NCI-H1930 (cell line): ENCODE measurements at places on chromosomes 12 and 14.

DNA sequence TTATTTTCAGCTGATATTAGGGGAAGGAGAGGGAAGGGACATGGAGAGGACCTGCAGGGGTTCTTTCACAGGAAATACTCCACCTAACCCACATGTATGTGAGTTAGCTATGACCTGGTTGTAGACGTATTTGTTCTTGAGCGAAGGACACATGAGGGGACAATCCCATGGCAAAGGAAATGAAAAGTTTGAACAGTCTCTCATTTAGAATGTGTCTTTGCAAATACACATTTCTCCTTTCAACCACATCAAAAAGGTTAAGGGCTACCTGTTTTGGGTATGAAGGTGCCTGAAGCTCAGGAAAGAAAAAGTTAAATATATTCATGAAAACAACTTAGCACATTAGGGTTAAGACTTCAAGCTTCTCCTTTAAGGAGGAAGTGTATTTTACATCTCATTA lies 7.4 kb downstream of the PYGL start:
- no peak for DNase-seq

- no peak for DNase-seq
These were observed 38.0 kb downstream of the NFKBIA start for GRCh38 chr14:35366521-35366976.

GRCh38 chr12:76030341-76031080 lies 1.1 kb downstream of the PHLDA1 start:
- peak; percentile 29 for DNase-seq

DNA sequence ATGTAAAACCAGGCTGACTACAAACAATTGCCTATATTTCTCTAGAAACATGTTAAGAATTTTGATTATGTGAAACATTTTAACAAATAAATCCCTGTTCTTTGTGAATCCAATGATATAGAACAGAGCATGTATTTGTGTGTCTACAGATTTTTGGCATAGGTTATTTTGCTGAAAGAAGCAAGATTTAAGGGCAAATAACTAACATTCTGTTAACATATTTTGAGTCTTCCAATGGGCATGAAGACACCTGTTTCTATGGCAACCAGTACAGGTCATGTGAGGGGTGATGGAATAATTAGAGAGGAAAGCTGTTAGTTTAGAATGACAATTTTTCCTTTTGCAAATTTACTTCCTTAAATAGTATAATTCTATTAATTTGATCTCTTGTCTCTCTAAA lies 8.8 kb downstream of the ART4 start:
- DNase-seq: no peak

- no peak for DNase-seq
These were observed 3.5 kb downstream of the IFI27 start for GRCh38 chr14:94113908-94114588.

DNA sequence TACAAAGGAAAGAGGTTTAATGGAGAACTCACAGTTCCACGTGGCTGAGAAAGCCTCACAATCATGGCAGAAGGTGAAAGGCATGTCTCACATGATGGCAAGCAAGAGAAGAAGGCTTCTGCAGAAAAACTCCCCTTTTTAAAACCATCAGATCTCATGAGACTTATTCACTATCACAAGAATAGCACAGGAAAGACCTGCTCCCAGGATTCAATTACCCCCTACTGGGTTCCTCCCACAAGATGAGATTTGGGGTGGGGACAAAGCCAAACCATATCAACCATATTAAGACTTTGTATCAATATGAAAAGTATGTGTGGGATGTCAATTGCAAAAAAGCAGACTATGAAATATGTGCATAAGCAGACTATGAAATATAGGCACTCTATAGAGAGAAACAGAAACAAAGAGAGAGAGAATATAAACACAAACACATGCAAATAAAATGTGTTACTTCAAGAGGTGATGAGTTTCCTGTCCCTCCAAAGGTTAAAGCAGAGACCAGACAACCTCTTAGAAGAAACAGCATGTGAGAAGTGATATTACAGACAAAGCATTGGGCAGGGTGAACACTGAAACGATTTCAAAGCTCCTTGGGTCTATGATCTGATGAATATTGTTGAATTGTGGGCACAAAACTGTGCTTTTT lies 151.2 kb upstream of the KRR1 start:
- no peak for DNase-seq

DNA sequence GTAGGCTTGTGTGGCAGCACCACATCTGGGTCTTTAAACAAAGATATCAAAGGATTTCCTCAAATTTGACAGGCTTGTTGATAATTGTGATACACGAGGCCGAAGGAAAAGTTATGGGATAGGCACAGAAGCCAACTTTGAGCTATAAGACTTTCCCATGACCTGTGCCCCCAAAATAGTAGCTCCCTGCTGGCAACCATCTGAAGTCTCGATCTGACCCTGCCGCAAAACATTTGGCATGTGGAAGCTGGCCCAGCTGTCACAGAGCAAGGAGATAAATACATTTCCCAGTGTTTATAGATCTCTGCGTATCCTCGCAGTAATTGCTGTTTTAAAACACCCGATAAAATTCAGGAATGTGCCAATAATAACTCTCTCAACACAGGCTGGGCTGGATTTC lies 26.4 kb upstream of the RGS6 start:
- no peak for DNase-seq

GRCh38 chr12:29698756-29699155 lies 85.0 kb downstream of the TMTC1 start:
- DNase-seq: no peak

GRCh38 chr12:128008341-128008740 lies 258.6 kb upstream of the TMEM132C start:
- DNase-seq: no peak

DNA sequence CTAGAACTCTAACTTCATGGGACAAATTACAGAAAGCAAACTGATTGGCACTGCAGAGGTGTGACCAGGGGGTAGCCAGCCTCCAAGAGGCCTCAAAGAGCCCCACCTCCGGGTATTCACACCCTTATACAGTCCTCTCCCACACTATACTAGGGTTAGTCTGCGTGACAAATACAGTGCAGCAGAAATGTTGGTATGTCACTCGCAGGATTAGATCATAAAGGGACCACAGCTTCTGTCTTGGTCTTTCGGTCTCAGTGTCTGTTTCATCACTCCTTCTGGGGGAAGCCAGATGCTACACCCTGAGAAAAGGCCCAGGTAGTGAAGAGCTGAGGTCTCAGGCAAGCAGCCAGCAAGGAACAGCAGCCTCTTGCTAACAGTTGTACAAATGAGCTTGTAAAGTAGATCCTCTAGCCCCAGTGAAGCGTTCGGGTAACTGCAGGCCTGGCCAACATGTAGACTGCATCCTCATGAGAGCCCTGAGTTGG lies 68.9 kb upstream of the SAV1 start:
- no peak for DNase-seq
